ENCODE measurements at places on chromosomes 5 and 9.

DNA sequence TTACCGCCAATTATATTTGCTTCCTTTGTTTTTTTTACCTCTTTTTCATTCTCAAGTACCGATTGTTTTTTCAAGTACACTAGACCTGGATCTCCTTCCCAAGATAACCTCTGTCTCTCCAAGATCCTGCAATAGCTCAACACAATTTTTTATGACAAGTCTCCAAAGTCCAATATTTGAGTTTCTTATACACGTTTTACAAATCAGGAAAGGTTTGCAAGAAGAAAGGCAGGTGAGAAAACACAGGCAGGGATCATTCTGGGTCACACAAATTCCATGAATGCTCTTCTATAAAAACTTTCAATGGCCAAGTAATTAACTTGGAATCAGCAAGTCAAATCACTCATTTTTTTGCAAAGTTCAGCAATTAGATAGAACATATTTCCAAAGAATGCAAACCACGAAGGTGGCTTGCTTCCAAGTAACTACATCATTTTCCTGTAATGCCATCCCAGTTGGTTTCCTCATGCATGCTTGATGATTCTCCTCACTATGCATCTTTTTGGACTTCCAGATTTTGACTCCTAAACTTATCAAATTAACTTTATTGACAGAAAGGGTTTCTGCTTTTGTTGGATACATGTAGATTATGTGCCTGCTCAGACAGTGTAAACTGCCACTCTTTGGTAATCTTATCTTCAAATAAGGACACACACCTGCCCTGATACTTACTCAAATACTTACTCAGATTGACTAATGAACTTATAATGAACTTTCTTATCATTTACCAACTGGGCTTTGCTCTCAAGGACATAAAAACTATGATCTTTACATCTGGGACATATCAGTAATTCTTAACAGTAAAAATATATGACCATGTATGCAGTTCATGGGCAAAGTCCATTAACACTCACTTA, 24.7 kb upstream of the IFNE start:
- DNase-seq, result peak; percentile 85

DNA sequence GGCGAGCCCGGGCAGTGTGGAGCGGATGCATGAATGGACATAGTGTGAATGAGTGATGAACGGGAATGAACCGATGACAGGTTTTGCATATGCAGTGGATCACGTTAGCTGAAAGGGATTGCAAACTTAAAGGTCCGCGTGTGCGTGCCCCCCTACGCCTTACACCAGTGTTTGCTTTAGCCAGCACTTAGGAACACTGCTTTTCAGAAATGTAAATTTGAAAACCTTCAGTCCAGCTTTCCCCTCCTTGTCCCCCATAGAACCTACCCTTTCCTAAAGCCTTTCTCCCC, 692 bp downstream of the PSAT1 start:
- peak; percentile 43 for DNase-seq

GRCh38 chr9:129162497-129163197, 15.4 kb downstream of the IER5L start:
- no peak for DNase-seq

GRCh38 chr9:2117527-2117926, 102.4 kb downstream of the SMARCA2 start:
- DNase-seq, result no peak

GRCh38 chr9:108603141-108603540, 252.6 kb downstream of the ACTL7B start:
- no peak for DNase-seq

Data from astrocyte of the spinal cord (primary cell).